HCT116 (cell line): ENCODE measurements at places on chromosomes 13 and 19. TPM values are rescaled to one million over a fixed set of nuclear protein-coding genes. Genes with fewer than 3 reads are reported as not detected.
A peak's percentile ranks its signal among the peaks of the same experiment; 100 is the strongest.

DNA sequence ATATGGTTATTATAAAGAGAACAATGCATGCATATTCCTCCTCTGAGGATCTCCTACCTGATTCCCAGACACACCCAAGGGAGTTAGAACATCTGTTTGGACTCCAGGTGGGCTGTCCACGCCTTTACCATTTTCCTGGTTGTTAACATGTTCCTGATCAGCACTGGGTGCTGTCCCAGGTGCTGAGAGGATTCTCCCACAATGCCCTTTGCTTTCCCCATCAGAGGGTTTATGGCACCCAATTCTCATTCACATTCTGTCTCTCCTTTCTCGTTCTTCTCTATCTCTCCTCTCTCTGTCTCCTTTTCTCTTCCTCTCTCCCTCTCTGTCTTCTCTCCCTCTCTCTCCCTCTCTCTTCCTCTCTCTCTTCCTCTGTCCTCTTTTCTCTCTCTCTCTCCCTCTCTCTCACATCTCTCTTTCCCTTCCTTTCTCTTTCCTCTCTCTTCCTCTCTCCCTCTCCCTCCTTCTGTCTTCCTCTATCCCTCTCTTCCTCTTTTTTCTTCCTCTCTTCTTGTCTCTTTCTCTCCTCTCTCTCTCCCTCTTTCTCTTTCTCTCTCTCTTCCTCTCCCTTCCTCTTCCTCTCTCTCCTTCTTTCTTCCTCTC, 3.3 kb upstream of the RDH13 start:
- DNase-seq, result no peak

GRCh38 chr19:13260883-13261653, 110.9 kb downstream of the IER2 start:
- peak; percentile 94 for DNase-seq

- no peak for DNase-seq
These were observed 59.9 kb upstream of the ZNF85 start for GRCh38 chr19:20863176-20863575.

- no peak for DNase-seq
These were observed 4.8 kb upstream of the KCNC3 start for GRCh38 chr19:50333737-50334617.

GRCh38 chr19:4687396-4687795, 17.3 kb upstream of the MYDGF start:
- no peak for DNase-seq

DNA sequence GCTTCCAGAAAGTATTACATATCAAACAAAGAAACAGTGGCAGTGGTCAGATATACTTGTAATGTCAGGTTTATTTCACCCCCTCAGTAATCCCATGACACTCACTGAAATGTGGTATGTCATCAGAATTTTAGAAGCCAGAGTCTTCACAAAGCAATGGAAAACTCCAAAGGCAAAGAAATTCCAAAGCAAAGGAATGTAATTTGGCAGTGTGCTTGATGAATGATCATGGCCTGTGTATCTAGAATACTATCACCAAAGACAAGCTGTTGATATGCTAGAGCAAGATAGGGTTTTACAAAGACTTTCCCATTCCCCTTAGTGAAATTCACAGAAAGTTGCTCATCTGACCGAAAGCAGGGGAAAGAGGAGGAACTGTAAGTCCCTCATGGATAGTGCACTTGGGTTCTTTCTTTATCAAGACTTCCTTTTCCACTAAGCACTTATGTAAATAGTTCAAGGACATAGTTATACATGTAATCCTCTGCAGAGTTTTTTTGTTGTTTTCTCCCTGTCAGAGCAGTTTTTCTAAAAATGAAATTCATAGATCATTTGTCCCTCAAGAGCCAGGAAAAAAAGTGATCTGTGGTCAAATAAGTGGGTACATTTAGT, 243.4 kb downstream of the NHLRC3 start:
- DNase-seq, result no peak

DNA sequence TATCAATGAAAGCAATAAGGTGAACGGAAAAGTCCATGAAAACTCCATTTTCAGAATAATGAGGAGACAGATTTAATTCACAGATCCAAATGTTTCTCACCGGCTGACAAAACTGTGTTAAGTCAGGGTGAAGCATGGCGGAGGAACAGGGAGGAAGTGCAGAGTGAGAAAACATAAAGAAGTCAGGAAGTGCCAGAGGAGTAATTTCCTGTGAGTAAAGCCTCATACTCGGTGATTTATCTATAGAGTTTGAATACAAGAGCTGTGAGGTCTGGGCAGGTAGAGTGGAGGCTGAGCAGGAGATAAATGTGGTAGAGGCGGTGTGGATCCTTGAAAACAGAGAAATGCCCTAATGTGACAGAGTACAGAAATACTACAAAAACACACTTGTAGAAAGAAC, 11.4 kb downstream of the CARD8 start:
- no peak for DNase-seq

GRCh38 chr19:38036707-38037611, 130.0 kb downstream of the SIPA1L3 start:
- DNase-seq, result no peak

Gene SPC24
- 33.9 TPM for total RNA-seq

Gene BRCA2
- 14.2 TPM for total RNA-seq

Gene PIP5K1C
- total RNA-seq, result 26.9 TPM

Gene SYT3
- total RNA-seq, result 4.6 TPM

Gene CABP5
- not detected for total RNA-seq
